ENCODE measurements at places on chromosomes 7 and 10.

GRCh38 chr10:116487522-116488430, 58.0 kb upstream of the PNLIP start:
- no peak for DNase-seq

GRCh38 chr7:43112459-43112940, at the start of gene HECW1:
Gene HECW1 (plus strand): TSS chr7:43112647. CDS start chr7:43243906, 131,259 bp downstream.
- no peak for DNase-seq

GRCh38 chr7:70812511-70812910, 319.4 kb upstream of the GALNT17 start:
- no peak for DNase-seq

- DNase-seq: no peak
These were observed 120.5 kb upstream of the KLF14 start for GRCh38 chr7:130854481-130854880.

GRCh38 chr7:85232068-85232467, 45.2 kb upstream of the SEMA3D start:
- DNase-seq: no peak

GRCh38 chr7:1649751-1650326, 20.2 kb upstream of the ELFN1 start:
- DNase-seq: no peak

DNA sequence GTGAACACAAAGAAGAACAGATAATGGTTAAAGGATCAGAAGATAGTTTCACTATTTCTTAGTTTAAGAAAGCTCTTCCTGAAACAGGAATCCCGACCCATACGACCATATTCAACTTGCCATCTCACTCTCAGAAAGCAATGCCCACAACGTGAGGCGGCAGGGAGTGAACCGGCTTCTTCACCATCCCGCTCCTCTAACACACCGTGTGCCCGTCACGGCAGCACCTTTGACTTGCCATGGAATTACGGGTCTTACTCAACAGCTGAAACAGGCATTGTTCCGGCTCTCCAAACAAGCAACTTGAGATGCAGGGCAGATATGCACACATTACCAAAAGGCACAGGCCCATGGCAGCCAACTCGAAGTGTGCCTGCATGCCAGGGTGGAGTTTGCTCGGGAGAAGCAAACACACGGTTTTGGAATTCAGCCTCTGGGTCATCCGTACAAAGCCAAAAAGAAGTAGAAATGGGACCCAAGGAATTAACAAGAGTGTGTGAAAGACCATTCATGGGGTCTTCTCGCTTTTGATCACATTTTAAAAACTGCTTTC, 293.6 kb downstream of the DNAJB6 start:
- no peak for DNase-seq

- DNase-seq: no peak
These were observed 190.9 kb downstream of the XPNPEP1 start for GRCh38 chr10:109732254-109732965.

DNA sequence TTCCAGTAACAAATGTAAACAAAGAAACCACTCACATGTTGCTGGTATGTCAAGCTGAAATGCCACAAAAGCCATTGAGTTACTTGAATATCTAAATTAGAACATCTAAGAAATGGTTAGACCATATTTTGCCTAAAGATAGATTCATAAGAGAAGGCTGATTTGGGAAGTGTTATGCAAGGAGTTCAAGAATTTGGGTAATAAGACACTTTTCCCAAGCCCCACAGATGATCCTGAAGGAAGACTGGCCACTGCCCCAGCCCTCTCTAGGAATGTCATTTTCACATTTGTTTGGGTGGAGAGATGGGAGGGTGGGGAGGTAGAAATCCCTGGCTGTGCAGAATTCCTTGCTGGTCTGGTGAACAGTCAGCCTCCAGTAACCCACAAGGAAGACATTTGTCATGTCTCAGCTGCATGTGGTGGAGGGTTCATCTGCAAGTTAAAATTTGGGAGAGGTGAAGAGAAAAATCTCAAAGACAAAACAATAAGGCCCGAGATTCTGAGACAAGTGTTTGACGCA, 427.2 kb upstream of the KLF6 start:
- DNase-seq: no peak

- no peak for DNase-seq
These were observed 38.3 kb downstream of the GPRIN2 start for GRCh38 chr10:46518028-46518725.
